ENCODE measurements at places on chromosomes 4 and X.

DNA sequence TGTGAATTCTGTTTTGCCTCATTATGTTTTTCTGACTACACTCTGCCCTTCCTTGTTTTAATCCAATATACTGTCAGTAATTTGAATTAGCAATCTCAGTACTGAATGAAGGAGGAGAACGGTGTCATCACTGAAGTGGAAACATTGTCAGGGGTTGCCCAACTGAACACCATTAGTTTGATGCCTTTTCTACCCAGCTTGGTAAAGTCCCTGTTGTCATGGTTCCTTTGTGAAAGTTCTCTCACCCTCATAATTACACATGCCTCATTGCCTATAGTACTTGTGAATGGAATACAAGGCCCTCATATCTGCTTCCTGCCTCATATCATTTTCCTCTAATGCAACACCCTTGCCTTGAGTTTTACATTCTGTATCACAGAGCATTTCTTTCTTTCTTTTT, 76.9 kb downstream of the RRAGB start:
- no peak for DNase-seq

- no peak for DNase-seq
Measured at GRCh38 chr4:65893957-65894755, 223.9 kb upstream of the EPHA5 start.

GRCh38 chr4:23006756-23007155, 314.0 kb downstream of the GBA3 start:
- DNase-seq, result no peak

- DNase-seq, result no peak
Measured at GRCh38 chr4:137274404-137274803, 257.9 kb downstream of the PCDH18 start.

DNA sequence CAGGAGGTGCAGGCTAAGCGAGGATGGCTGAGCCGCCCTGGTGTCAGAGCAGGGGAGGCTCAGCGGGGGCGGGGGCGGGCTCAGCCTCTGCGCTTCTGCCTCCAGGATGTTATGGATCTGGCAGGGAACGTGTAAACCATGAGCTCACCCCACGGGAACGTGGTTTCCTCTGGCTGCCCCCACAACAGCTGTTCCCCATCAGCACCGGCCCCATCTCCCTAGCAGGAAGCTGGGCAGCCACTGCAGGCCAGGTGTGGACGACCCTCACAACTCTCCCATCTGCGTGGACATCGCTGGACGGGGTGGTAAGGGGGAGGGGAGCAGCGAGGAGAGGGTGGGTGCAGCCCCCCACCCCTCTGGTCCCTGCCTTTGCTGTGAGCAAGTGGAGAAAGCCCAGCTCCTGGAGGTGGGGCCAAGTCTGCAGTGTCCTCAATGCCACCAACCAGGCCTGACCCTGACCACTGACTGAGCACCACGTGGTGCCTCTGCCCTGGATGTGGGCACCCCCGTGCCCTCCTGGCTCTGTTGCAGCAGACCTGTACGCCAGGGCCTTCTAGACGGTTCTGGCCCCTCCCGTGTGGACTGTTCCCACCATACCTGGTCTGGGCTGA, 28.1 kb upstream of the SPON2 start:
- peak; percentile 88 for DNase-seq

DNA sequence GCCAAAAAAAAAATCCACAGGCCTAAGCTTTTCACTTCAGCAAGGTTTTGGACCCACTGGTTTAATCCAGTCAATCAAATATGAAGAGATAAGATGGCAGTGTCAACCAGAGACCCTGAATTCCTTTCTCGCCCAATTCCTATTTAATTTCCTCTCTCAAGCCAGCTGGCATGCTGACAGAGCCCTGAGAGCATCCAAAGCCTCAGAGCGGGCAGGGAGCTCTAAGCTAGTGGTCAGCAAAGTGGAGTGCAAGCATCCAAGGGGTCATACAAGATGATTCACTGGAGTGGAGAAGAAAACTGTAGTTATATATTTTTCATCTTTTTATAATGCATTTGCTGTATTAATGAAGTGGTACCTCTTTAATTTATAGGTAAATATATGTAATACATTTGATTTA, 37.8 kb upstream of the PRPS2 start:
- no peak for DNase-seq

- no peak for DNase-seq
Measured at GRCh38 chr4:158490629-158491028, 31.1 kb upstream of the RXFP1 start.

DNA sequence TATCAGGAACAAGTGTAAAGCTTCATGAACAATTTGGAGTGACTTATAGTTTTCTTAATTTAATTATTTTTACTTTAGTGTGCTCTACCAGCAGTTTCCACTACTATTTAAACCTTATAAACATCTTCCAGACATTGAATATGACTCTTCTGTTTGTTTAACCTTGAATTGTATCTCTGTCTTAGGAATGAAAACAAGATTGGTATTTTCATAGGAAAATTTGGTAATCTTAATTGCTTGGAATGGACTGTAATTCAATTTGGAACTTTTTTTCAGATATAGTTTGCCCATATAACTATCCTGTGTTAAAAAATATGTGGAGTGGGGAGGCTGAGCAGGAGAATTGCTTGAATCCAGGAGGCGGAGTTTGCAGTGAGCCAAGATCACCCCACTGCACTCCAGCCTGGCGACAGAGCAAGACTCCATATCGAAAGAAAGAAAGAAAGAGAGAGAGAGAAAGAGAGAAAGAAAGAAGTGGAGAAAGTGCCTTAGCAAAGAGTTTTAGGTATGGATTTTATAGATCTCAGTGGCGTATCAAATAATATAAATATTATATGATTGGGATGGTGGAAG, 242.4 kb downstream of the BMPR1B start:
- no peak for DNase-seq

- no peak for DNase-seq
Measured at GRCh38 chr4:159608436-159608835, 505.6 kb downstream of the RAPGEF2 start.

GRCh38 chr4:10074076-10074766, 42.4 kb downstream of the WDR1 start:
- DNase-seq, result no peak

DNA sequence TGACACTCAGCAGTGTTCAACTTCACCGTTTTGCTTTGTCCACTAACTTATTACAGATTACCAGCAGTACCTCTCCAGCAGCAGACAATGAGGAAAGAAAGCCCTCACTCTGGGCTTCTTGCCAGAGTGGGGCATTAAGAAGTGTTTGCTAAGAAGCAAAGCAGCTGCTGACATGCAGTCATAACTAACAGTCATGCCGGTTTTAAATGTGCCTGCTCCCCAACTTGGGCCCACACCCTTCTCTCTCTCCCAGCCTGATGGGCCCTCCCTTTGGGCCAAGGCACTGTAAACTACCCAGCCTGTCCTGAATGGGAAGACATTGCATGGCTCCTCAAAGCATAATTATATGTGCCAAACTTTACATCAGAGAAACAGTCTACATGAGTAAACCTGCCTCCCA, 54.6 kb upstream of the HHIP start:
- no peak for DNase-seq
